ENCODE measurements at places on chromosomes 1 and 21.

GRCh38 chr1:183589874-183590243, 400 bp downstream of the NCF2 start:
- no peak for DNase-seq

DNA sequence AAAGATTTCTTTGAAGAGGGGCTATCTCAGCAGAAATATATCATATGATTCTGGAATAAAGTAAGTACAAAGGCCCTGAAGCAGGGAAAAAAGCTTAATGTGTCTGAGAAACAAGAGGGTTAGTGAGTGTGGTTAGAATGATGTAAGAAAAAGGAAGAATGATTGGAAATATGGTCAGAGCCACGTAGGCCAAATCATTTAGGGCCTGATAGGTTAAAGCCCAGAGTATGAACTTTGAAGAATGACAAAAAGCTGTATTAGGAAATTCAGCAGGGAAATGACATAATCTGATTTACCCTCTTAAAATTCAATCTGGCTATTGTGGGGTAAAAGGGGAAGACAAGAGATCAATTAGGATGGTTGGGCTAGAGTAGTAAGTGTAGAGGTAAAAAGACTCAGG, 69.0 kb upstream of the MUTYH start:
- no peak for DNase-seq

DNA sequence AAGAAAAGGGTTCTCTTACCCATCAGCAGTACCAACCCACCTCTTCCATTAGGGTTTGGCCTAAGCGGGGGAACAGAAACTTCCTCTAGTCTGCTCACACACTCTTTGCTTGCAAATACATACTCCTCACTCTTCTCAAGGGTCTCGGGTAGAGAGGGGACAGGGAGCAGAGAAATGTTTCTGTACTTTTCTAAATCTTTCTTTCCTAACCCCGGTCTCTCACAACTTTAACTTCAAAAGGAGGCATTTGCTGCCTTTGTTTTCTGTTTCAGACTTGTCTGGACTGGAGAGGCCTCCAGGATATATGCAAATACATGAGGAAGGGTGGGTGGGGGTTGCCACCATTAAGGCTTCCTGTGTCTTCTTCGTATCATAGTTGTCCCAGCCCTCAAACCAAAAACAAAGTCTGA, 10.5 kb upstream of the LAX1 start:
- DNase-seq: no peak

GRCh38 chr1:70468180-70468579, 57.1 kb downstream of the CTH start:
- no peak for DNase-seq

DNA sequence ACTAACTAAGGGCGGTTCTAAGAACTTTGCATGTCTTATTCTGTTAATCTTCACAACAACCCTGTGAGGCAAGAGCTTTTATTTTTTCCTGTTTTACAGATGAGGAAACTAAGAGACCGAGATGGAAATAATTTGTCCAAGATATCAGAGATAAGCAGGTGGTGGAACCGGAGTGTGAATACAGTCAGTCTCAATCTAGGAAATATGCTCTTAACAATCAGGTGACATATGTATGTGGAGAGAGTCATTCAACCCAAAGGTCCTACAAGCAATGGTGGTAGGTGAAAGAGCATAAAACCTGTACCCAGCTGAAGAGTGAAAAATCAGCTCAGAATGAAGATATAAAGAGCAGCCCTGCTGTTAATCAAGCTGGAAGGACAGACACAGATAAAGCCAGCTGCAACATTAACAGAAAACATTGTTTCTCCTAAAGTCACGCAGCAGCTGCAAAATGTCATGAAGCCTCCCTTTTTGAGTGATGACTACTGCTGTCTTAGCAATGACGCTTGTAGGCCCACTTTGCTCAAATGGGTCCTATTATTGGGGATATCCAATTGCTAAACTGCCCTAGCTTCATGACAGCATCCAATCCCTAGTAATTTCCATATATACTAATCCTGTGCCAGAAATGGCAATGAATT, 30.5 kb upstream of the FCAMR start:
- no peak for DNase-seq

DNA sequence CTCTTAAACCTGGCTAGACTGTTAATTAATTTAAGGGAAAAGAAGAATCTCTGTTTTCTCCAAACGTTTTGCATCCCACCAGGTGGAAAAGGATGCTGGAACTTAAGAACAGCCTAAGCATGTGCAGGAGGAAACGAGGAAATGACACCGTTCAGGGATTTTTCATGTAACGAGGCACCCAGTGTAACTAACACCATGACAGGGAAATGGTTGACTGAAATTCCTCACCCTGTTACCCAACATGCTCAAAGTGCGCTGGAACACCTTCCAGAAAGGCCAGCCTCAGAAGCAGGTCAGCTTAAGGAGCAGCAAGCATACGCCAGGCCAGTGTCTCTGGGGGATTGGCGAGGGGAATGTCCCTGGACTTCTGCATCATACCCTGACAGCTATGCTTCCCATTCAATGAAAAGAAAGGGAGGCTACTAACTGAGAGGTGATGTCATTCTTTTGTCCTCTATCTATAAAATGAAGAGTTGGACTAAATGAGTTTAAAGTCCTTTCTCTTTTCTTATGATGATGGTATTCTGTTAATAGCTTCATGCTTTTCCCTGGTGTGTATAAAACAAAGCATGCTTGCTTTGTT, 21.6 kb downstream of the TNN start:
- no peak for DNase-seq

DNA sequence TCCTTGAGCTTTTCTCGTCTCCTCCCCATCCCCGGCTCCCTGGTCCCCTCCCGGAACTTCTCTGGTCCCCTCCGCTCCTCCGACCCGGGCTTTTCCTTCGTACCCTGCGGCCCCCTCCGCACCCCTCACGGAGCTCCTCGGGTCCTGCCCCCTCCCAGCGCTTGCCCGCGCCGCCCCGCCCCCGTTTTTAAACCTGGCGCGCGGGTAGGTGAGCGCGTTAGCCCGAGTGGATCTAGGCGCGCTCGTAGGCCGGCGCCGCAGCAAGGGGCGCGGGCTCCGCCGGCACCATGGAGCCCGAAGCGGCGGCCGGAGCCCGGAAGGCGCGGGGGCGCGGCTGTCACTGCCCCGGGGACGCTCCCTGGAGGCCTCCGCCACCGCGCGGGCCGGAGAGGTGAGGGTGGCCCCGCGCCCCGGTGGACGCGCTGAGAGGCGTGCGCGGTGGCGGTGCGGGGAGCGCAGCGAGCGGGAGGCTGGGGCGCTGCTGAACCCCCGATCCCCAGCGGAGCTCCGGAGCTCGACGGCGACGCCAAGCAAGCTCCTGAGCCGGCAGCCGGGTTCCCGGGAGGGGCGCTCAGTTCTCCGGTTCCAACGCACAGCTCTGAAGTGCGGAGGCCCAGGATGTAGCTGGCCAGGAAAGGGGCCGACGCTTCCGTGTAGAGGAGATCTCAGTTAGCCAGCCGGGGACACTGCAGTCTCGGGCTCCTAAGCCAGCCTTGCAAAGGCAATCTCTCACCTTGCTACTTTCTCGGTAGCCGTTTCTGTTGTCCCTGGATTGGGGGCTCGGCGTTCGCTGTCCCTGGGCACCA, at the start of gene RIPPLY3:
Gene RIPPLY3, plus strand, starts transcription at position 217 of the 806 bp plus-strand sequence. Its CDS starts 71 bp downstream, at position 288.
- no peak for DNase-seq

GRCh38 chr1:159892944-159893343, 7.0 kb downstream of the CFAP45 start:
- DNase-seq: no peak

DNA sequence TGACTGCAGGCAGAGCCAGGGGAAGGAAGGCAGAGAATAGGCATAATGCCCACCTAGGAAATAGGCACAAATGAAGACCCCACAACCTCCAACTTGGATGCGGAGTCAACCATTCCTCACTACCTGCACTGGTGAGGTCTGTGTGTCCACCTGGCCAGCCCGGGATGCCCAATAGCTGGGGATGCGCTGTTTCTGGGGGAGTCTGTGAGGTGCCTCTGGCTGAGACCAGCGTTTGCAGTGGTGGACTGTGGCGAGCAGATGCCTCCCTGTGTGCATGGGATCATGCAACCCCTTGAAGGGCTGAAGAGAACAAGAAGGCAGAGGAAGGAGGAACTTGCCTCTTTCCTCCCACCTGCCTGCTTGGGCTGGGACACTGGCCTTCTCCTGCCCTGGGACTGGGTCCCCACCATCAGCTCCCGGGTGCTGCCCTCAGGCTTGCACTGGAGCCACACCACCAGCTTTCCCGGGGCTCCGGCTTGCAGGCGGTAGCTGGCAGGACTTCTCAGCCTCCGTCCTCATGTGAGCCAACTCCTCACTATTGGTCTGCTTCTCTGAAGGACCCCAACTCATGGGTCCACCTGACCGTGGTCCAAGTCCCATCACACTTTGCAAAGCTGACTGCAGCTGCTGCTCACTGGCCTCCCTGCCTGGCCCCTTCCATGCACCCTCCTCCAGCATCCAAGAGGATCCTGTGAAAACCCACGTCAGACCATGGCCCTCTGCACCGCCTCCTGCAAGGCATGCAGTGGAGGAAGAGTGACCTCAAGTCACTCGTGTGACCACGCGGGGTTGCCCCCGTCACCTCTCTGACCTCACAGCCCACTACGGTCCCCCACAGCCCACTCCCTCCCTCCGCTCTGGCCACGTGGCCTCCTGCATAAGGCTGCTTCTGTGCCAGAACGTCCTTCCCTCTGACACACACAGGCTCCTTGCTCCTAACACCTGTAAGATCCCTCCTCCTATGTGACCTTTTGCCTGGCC, 2.7 kb upstream of the PDE9A start:
- DNase-seq: no peak

GRCh38 chr1:75257424-75257823, 123.2 kb downstream of the LHX8 start:
- no peak for DNase-seq

- no peak for DNase-seq
These were observed 382.3 kb upstream of the ADGRL4 start for GRCh38 chr1:79388694-79389361.

- DNase-seq: no peak
These were observed 80.9 kb downstream of the SSBP3 start for GRCh38 chr1:54325284-54325683.

- DNase-seq: no peak
These were observed 5.2 kb downstream of the NCF2 start for GRCh38 chr1:183585038-183585437.

DNA sequence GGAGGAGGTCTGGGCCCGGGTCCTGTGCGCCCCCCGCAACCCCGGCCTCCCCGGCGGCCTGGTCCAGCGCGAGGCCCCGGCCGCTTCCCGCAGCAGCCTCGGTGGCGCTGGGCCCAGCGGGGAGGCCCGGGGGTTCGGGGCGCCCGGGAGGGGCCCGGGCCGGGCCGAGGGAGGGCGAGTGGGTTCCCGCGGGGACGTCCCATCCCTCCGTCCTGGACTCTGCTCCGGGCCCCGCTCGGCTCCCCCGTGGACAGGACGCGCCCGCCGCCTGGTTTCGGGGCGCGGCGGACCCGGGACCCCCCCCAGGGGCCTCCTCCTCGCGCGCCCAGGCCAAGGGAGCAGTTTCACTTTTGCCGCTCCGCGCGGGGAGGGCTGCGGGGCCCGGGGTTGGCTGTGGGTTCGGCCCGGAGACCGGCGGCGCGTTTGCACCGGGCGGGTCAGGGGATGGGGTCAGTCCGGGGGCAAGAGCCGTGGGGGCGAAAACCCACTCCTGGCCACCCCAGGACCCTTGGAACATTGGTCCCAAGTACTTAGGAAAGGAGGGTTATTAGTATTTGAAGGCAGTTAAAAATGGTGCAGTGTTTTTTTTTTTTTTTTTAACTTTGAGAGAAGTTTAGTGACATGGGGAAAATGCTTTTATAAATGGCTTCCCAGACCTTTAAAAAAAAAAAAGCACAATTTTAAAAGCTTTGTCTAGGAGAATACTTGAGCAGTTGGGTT, 677 bp downstream of the AGPAT3 start:
- DNase-seq: no peak

DNA sequence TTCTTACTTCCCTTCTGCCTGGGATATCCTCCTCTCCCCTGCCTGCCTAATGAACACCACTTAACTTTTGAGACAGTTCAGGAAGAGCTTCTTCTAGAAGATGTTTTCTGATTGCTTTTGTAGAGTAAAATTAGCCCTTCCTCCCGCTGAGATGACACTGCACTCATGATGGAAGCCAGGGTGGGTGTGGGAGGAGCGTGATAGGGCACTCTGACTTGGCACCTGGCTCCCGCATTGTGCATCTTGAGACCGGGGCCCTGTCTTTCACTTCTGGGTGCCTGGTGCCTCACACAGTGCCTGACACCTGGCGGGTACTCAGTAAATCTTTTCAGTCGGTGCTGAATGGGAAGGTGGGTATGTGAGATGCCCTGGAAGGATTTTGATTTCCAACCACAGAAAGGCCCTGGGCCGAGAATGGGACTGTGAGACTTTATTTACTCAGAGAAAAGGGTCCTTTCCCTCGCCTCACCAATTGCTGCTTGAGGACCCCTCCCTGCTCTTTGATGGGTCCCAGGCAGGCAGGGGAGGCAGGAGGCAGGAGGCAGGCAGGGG, 6.8 kb downstream of the THEM5 start:
- no peak for DNase-seq

- DNase-seq: no peak
These were observed 452.3 kb upstream of the ADAMTS5 start for GRCh38 chr21:27419153-27419552.

DNA sequence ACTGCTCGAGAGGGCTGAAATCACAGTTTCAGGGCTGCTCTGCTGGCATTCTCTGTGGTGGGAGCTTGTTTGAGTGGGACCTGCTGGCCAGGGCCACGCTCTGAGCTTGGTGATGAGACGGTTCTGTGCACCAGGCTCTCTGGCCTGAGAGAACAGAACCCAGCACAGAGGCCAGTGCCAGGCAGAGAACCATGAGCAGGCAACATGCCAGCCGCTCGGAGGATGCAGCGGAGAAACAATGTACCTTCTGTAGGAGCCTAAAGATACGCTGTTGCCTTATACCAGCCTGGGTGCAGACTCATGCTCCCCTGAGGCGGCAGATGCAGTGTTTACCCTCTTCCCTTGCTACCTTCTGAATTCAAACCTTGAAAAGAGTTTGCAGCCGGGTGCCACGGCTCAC, 10.0 kb downstream of the C2CD2 start:
- DNase-seq: no peak

- DNase-seq: no peak
These were observed 133.4 kb downstream of the EDEM3 start for GRCh38 chr1:184621260-184621659.

GRCh38 chr1:56577406-56578137, 1.8 kb downstream of the PLPP3 start:
- DNase-seq: no peak

DNA sequence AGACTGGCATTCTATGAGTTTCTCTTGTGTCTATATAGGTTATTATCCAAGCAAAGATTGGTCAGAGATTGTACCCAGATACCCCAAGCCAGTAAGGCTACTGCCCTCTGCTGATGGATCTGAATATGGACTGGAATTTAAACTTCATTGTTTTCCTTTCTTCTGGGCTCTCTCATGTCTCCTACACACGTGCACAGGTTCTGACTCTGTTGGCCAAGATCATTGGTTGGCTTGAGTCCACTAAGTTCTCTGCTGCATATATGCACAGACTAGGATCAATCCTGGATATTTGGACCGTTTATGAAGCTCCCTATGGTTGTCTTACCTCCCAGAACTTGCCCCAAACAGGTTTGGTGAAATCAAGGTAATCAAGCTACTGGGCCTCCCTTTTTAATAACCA, 69.7 kb downstream of the CC2D1B start:
- peak; percentile 81 for DNase-seq

All from LNCaP clone FGC (cell line).